ENCODE measurements at places on chromosomes 5 and 9. TPM values are rescaled to one million over a fixed set of nuclear protein-coding genes. Genes with fewer than 3 reads are reported as not detected.

DNA sequence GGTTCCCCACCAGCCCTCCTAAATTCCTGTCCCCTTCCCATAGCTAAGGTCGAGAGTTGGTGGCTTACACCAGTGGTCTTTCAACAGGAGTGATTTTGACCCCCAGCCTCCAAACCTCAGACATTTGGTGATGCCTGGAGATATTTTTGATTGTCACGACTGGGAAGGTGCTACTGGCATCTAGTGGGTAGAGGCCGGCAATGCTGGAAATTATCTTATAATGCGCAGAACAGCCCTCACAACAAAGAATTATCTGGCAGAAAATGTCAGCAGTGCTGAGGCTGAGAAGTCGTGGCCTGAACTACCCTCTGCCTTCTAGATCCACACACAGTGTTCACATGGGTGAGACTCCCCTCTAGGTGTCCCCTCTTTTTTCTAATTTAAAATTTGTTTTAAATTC, 69.6 kb downstream of the IL31RA start:
- ATAC-seq = no peak

BHMT gene
- total RNA-seq = 0.36 TPM

- ATAC-seq = no peak
Observed at GRCh38 chr5:151037561-151038411, 17.4 kb downstream of the GPX3 start.

PCDHB5 gene
- 0.40 TPM for total RNA-seq

DNA sequence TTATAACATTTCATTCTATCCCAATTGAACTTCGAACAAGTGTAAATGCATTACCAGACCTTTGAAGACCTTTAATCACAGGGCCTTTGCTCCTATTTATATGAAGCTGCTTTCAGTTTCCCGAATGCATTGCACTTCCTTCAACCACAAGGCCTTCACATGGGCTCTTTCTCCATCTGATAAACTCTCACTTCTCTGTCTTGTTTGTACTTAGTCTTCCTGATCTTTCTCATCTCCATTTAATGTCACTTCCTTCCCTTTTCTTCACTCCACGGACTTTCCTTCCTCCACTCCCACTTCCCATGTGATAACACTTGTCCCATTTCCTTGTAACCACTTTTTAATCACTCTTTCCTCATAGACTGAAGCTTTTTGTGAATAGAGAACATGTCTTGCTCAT, 74.3 kb upstream of the TNC start:
- ATAC-seq = no peak

DNA sequence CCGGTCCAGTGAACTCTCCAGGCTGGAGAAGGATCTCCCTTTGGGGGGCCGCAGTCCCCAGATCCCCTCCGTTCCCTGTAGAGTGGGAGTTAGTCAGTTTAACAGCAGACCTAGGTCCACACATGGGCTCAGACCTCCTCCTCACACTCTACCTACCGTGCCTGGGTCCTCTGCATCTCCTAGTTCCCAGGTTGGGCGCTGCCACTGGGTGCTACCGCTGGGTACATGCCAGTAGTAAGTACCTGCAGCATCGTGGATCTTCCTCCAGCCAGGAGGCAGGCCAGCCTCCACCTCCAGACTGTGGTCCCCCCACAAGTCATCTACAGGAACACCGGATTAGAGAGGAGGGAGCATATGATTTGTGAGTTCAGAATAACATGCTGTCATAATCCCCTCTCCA, 802 bp downstream of the APBB3 start:
- ATAC-seq = no peak

DNA sequence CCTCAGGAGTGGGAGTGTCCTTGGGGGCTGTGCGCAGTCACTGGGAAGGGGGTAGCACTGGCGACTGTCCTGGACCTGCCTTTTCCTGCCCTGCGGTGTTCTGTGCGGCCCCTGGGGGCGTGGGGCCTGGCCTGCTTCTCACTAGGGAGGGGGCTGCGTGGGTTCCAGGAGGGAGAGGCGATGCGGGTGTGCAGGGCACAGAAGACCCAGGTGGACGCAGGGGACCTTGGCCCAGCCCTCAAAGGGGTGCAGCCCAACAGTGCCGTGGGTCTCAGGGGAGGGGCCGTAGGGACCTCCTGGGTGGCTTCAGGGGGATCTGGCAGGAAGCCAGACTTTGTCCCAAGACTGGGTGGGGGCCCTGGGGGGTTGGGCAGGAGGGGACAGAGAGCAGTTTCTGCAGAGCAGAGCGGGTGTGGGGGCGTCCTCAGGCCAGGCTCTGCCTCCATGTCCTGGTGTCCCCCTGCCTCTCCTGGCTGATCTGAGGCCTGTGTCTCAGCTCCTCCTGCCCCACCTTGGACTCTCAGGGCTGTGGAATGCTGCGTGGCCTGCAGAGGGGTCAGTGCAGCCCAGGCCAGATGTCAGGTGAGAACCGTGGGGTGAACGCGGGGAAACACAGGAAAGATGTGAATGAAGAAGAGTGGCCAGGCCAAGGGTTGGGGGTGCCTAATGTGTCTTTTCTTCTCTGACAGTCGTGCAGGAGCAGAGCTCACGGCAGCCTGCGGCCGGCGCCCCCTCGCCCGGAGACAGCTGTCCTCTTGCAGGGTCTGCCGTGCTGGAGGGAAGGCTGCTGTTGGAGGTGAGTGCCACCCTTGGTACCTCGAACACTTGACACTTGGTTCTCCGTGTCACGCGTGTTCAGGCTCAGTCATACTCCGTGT, 54.6 kb downstream of the AHRR start:
- ATAC-seq = no peak

NCS1 gene
- total RNA-seq = 19.7 TPM

GRCh38 chr5:98170994-98171393, 602.5 kb upstream of the RGMB start:
- ATAC-seq = no peak

GRCh38 chr9:133560311-133560710, 25.8 kb downstream of the ADAMTSL2 start:
- peak; percentile 6 for ATAC-seq

GRCh38 chr5:158635565-158635964, 464.2 kb downstream of the EBF1 start:
- no peak for ATAC-seq

DNA sequence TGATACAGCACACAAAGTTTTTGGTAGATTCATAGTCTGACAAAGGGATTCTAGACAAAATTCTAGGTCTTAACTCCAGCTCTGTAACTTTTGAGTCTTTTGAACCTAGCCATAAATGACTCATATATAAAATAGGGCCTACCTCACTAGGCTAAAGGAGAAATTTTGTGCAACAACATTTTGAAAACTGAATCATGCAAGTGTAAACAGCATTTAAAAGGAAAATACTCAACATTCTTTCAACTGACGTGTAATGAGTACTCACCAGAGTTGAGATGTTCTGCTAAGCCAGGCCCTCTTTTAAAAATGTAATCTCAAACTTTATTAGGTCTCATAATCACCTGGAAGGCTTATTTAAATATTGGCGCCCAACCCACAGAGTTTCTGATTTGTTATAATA, 113.2 kb downstream of the STK32A start:
- no peak for ATAC-seq

DNA sequence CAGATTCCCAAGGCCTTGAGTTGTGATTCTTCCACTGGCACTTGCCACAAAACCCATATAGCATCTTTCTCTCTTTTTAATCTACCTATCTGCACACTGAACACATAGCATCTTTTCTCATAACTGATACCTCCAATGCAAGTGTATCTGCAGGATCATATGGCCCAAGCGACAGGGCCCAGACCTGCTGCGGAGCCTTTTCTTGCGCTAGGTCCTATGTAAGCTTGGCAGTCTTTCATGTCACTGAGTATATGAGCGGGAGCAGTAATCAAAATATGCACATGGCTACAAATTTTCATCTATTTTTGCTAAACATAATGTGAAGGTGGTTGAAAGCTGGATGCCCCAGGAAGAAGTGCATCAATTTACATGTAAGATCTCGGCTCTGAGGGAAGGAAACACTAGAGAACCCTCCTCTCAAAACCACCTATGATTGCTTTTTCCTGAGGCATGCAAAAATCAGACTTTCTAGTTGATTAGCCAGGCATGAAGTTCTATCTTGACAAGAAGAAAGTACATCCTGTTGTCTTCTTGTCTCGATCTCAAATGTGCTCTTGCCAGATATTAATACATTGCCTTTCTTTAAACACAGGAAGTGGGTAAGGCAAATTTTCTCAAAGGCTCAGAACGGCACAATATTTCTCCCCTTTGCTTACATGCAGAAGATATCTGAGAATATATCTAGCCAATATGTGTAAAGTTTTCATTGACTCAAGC, 26.9 kb upstream of the CEMIP2 start:
- ATAC-seq = peak; percentile 74

ZNF484 gene
- 3.0 TPM for total RNA-seq

DNA sequence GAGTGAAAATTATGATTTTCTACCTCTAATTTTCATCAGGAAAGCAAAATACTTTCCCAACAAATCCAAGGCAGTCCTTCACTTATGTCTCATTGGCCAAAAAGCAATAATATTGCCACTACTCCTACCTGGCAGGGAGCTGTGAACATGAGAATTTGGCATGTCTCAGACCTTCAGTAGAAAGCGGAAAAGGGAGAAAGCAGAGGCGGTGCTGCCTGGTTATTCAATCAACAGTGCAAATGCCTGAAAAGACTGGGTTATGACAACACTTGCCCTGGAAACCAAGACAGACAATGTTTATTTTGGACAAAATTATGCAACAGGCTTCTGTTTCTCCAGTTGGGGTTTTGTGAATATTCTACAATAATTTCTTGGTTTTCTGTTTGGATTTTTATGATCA, 194.4 kb downstream of the TAF11L14 start:
- ATAC-seq = no peak

DNA sequence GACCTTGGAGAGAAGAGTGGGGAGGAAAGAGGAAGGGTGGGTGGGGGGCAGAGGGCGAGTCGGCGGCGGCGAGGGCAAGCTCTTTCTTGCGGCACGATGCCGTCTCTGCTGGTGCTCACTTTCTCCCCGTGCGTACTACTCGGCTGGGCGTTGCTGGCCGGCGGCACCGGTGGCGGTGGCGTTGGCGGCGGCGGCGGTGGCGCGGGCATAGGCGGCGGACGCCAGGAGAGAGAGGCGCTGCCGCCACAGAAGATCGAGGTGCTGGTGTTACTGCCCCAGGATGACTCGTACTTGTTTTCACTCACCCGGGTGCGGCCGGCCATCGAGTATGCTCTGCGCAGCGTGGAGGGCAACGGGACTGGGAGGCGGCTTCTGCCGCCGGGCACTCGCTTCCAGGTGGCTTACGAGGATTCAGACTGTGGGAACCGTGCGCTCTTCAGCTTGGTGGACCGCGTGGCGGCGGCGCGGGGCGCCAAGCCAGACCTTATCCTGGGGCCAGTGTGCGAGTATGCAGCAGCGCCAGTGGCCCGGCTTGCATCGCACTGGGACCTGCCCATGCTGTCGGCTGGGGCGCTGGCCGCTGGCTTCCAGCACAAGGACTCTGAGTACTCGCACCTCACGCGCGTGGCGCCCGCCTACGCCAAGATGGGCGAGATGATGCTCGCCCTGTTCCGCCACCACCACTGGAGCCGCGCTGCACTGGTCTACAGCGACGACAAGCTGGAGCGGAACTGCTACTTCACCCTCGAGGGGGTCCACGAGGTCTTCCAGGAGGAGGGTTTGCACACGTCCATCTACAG, 760 bp downstream of the NPR3 start:
- ATAC-seq = peak; percentile 30

DNA sequence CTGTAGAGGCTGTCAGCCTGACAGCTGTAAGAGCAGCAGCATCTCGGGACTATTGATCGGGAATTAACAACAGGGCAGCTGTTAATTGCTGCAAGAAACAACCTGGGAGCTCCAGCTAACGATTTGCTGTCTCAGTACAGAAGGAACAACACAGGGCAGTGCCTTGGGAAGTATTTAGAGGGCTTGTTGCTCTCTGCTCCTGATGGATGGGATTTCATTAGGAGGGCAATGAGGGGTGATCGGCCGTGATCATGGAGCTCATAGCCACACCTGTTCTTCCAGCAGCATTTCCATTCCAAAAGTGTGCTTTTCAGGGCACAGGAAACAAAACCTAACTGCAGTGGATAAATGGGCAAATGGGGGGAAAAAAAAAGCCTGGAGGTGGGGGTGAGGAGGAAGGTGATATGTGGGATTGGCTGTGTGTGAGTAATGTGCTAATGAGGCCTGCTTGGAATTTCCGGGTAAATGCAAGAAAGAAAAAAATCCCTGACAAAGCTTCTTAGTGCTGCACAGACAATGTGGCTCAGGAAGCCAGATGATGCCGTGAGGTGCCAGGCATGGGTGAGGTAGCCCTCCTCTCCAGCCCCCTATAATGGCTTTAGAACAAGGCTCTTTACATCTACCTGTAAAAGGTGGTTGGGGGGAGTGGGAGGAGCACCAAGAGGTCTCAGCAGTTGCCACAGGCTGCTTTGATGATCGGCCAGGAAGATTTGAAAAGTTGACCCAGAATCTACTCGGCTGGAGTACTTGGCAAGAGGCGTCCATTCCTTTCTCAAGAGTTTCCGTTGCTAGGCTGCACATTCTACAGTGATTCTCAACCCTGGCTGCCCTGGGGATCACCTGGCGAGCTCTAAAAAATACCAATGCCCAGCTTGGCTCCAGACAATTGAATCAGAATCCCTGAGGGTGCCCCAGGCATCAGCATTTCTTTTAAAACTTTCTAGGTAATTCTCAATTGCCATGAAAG, 139.5 kb upstream of the KLF9 start:
- peak; percentile 44 for ATAC-seq

DNA sequence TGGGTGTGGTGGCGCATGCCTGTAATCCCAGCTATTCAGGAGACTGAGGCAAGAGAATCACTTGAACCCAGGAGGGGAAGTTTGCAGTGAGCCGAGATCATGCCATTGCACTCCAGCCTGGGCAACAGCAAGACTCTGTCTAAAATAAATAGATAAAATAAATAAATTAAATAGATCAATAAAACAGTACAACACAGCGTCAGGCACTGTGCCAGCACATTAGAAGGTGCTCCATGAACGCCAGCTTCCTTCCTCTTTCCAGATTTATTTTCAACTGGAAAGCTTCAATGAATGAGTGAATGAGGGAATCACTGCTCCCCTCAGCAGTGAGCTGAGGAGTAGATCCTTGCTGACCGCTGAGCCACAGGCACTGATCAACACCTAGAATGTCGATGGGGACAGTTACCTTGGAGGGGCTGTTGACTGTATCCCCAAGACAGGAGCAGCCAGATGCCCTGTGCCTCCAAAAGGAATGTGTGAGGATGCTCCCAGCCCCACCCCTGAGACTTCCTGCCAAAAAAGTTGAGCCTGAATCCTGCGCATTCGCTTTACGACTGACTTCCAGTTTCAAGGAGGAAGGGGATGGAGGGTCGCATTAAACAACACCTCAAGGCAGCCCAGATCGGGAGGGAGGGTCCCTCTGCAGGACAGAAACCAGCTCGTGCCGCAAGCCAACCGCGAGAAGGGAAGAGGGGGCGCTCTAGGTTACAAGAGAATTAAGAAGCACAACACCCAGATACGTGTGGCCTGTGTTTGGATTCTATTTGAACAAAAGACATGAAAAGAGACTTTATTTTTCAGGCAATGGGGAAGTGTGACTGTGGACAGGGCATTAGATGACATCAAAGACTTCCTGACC, 54.0 kb upstream of the CNOT6 start:
- no peak for ATAC-seq

RAPGEF1 gene
- total RNA-seq = 21.0 TPM

GRCh38 chr9:121771851-121772599, 120.6 kb downstream of the DAB2IP start:
- ATAC-seq = no peak

GABRA6 gene
- total RNA-seq = not detected
